ENCODE measurements at places on chromosomes 3 and 15.

DNA sequence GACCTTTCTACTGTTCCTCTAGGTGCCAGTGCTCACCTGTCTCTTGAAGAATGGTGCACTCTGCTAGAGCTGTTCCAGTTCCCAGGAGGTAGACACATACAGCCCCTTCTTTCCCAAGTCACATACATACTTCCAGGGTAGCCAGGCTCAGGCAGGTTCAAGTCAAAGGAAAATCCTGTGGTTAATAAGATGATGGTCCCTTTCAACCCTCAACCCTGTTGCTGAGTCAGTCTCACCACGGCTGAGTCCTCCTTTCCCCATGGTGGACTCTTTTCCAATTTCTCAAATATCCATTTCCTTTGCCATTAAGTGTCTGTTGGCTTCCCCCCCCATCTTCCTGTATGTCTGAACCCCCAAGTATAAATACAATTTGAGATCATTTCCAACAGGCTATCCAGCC, 56.1 kb upstream of the ACAN start:
- DNase-seq: no peak

GRCh38 chr3:60708191-60708975, 542.9 kb downstream of the FHIT start:
- DNase-seq: no peak

DNA sequence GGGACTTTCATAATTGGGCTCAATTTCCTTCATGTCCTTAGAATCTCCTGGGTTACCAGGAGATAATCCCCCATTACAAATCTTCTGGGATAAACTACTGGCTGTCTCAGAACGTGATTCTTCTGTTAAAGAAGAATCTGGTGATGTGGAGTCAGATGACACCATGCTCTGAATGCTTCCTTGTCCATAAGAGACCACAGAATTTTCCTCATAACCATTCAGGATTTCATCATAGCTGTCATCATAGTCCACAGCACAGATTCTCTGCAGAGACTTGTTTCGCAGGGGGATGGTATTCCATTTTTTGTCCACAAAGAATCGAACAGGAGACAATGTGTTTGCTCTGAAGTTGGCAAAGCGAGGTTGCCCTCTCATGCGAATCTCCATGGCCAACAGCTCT, 109.8 kb upstream of the TSPAN3 start:
- peak; percentile 8 for DNase-seq

DNA sequence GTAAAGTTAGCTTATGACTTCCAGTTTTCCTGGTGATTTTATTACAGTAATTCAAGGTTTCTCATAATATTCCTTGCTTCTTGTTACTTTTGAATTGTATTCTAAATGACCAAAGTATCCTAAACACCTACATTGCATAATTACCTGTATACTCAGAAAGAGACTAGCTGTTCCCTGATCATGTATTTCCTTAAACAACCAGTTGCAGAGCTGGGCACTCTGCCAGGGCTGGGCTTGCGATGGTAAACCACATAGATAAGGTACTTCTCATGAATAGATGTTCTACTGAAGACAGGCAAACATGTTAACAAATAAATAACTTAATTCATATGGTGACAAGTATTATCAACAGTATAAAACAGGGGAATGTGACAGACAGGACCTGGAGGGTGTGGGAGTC, 142.3 kb upstream of the WNT5A start:
- no peak for DNase-seq

DNA sequence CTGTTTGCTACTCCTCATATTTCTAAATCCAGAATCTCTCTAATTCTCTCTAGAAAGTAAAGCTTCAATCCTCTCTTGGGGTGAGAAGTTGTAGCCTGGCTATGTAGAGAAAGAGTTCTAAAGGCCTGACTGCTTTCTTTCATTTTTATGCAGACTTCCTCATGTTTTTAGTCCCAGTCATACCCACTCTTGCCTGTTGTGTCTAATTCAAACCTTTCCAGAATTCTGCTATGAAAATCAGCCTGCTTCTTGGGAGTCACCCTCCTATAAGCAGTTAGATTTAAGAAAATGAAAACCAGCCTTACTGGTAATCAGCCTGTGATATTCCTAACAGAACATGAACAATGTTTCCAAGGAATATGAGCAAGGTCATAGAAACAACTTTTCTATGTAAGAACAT, 14.8 kb upstream of the ZNF639 start:
- no peak for DNase-seq

DNA sequence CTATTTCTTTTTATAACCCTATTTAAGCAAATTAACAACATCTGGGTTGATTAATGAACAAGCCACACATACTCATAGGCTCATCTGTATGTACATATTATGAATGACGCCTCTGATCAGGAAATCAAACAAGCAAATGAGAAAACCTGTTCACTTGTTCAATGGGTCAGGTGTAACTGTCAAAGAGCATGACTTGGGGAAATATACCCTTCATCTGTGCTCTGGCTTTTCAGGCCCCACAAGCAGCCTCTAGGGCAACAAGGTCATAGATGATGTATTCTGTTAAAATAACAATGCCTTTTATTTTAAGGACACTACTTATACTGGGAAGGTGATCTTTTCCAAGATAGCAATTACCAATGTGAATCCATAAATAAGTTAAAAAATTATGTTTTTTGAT, 102.0 kb downstream of the RBMS3 start:
- DNase-seq: no peak

DNA sequence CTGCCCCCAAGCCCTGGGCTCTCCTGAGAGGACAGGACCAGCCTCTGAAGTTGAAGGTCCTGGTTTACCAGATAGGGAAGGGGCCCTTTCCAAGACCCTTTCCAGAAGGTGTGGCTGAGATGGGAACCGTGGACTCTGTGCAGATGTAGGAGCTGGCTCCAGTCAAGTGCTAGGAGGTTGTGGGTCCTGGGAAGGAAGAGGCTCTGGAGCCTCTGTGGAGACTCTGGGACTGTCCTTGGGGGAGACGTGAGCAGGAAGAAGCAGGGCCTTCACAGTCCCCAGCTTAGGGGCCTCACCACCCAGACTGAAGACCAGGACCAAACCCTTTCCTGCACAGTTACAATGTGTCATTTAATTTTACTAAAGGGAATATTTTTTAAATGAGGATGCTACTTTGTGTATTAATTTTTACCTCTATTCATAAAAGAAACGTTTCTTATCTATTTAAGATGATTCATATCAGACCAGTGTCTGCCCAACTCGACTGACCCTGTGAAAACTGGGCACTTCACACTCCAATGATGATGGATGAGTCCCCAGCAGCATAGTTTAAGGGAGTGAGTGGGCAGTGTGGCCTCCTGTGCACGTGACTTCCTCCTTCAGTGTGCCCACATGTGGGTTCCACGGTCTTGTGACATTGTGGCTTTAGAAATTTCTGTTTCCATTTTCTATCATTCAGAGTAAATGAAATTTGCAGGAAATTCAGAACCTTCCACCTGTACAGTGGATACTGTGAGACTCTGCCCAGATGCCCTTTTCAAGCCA, 10.9 kb downstream of the CCR5AS start:
- DNase-seq: peak; percentile 70

DNA sequence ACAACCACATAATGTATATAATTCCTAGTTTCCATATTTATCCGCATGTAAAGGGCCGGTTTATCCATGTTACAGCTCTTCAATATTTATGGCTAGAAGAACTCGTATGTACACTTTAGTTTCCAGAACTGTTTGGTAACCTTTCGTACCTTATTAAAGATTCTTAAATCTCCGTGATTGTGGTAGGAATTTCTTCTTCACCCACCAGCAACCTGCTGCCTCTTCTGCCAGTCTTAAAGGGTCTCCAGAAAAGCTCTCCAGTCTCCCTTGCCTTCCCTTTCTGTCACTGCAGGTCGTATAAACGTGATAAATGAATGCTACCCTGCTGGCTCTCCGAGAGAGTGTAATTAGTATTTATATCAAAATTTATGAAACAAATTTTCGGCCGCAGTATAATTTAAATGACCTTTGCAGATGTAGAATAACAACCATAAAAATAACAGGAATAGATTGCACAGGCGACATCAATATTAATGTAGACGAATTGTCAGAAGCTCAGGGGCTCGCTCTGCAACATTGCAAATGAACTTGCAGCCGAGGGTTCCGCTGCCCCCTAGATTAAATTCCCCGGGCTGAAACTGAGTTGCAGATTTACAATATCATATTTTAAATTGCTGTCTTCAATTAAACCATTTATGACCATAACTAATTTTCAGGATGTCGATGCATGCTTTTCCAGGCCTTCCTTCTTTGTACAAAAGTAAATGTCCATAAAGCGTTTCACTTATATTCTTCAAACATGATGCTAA, 5.4 kb downstream of the ZIC1 start:
- no peak for DNase-seq

GRCh38 chr15:98923171-98923570, 84.4 kb downstream of the PGPEP1L start:
- no peak for DNase-seq

- DNase-seq: no peak
Observed at GRCh38 chr3:65953301-65953812, 85.4 kb downstream of the MAGI1 start.

- DNase-seq: peak; percentile 25
Observed at GRCh38 chr15:23420806-23421575, 26.1 kb downstream of the GOLGA6L2 start.

- no peak for DNase-seq
Observed at GRCh38 chr15:96972201-96972600, 641.7 kb downstream of the NR2F2 start.

GRCh38 chr3:2872884-2873283, 237.3 kb downstream of the IL5RA start:
- DNase-seq: no peak

- no peak for DNase-seq
Observed at GRCh38 chr3:149015393-149015792, 24.1 kb downstream of the GYG1 start.

GRCh38 chr15:40241269-40242212, 2.7 kb downstream of the PAK6 start:
- DNase-seq: no peak

DNA sequence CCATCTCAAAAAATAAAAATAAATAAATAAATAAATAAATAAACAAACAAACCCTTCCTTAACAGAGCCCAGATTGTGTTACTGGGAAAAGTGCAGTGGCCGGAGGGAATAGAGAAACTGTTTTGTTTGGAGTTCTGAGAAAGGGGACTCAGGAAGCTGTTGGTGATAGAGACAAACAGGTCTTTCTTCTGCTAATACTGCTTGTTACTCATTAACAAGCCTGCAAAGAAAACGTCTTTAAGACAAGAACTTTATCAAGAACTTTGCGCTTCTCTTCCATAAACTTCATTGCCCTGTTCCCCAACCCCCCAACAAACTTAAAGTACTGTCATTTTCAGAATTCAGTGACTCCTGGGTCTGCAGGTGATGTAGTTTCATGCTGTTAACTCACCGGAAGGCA, 68.8 kb upstream of the GSK3B start:
- no peak for DNase-seq

DNA sequence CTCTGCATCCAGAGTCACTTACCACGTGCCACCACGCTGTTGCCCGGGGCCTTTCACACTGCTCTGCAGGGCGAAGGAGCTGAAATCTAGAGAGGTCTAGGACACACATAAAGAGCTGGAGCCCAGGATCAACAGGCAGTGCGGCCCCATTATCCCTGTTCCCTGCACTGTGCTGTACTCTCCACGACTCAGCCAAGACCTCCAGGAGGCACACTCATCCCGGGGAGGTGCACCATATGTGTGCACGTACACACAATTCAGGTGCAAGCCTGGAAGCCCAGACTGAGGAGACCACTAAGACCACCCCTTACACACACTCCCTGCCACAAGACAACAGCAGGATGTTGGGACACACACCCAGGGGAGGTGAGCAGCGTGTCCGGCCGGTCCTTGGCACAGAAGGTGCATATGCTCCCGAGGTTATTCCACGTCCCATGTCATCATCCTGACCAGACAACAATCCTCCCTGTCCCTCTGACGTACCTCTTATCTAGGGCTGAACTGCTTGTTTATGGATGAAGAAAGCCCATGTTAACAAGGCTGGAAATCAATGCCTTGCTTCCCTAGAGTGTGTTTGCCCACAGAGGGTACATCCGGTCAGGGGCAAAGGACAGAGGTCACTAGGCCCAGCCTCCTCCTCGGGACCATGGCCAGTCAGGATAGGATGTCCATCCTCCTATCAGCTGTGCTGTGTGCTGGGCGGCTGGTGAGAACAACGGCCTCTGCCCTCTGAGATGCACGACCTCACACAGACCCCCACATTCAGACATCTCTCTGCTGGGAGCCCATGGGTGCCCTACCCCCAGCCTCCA, 16.1 kb downstream of the KLF15 start:
- no peak for DNase-seq

DNA sequence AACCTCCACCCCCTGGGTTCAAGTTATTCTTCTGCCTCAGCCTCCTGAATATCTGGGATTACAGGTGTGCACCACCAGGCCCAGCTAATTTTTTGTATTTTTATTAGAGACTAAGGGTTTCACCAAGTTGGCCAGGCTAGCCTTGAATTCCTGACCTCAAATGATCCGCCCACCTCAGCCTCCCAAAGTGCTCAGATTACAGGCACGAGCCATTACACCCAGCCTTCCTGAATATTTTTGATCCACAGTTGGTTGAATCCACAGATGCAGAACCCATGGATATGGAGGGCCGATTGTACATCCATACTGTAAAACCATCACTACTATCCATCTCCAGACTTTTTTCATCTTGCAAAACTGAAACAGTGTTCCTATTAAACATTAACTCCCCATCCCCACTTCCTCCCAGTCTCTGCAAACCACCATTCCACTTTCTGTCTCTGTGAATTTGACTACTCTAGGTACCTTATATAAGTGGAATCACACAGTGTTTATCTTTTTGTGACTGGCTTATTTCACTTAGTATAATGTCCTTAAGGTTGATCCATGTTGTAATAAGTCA, 8.2 kb upstream of the TMEM62 start:
- DNase-seq: no peak

DNA sequence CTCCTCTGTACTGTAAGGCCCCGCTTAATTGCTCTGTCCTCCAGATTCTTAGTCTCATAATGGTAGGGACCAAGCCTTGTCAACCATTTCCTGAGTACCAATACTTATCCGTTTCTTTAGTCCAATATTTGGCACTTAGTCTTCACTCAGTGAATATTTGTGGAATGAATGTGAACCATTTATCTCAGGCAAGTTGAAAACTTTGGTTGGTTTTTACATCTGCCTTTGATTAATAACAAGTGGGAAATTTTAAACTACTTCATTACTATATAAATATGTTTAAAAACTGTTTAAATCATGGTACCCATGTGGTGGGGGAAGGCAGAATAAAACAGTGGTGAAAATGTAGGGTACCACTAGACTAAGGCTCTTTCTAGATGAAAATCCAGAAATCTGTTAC, 15.2 kb downstream of the CA12 start:
- DNase-seq: no peak

DNA sequence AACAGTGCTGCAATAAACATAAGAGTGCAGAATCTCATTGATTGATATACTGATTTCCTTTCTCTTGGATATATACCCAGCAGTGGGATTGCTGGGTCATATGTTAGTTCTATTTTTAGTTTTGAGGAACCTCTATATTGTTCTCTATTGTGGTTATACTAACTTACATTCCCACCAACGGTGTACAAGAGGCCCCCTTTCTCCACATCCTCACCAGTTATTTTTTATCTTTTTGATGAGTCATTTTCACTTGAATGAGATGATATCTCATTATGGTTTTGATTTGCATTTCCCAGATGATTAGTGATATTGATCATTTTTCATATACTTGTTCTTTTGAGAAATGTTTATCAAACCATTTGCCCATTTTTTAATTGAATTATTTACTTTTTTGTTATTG, 12.4 kb upstream of the IREB2 start:
- DNase-seq: peak; percentile 84
